ENCODE measurements at places on chromosomes 5 and 9. TPM values are rescaled to one million over a fixed set of nuclear protein-coding genes. Genes with fewer than 3 reads are reported as not detected.
A peak's percentile ranks its signal among the peaks of the same experiment; 100 is the strongest.

The CORO2A gene
- 2.1 TPM for polyA plus RNA-seq

The ZNF474 gene
- not detected for polyA plus RNA-seq

- H3K4me3 ChIP-seq, result no peak overlapping the region
- no peak overlapping the region for H3K27ac ChIP-seq
- no peak for DNase-seq
- no peaks in the 10 kb centered on the region for H3K27me3 ChIP-seq
- no peaks in the 10 kb centered on the region for H3K36me3 ChIP-seq
These were observed 15.0 kb upstream of the CEP120 start for GRCh38 chr5:123438244-123438643.

DNA sequence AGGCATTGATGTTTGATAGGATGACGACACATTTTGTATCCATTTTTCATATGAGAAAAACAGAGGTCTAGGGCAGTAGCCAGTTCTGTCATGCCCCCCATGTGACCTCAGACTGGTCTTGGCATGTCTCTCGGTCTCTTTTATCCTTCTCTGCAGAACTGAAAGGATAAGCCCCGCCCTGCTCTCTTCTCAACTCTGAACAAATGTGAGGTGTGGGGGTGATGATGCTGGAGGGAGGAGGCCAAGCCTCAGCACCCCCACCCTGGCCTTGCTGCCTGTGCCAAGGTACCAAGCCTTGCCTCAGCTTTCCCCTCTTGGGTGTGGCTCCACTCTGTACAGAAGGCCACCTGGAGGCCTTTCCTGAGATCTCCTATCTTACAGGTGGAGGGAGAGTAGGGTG, 19.5 kb upstream of the CRB2 start:
- no peak overlapping the region for H3K4me3 ChIP-seq
- H3K27me3 ChIP-seq, result no peaks in the 10 kb centered on the region
- no peak for DNase-seq
- no peak overlapping the region for H3K27ac ChIP-seq

The TRAF1 gene
- 22.8 TPM for polyA plus RNA-seq

- no peaks in the 10 kb centered on the region for H3K36me3 ChIP-seq
- no peaks in the 10 kb centered on the region for H3K4me1 ChIP-seq
- no peak overlapping the region for H3K4me3 ChIP-seq
- no peak for DNase-seq
- no peak overlapping the region for H3K27ac ChIP-seq
These were observed 110.0 kb downstream of the MTRR start for GRCh38 chr5:7978991-7979390.

DNA sequence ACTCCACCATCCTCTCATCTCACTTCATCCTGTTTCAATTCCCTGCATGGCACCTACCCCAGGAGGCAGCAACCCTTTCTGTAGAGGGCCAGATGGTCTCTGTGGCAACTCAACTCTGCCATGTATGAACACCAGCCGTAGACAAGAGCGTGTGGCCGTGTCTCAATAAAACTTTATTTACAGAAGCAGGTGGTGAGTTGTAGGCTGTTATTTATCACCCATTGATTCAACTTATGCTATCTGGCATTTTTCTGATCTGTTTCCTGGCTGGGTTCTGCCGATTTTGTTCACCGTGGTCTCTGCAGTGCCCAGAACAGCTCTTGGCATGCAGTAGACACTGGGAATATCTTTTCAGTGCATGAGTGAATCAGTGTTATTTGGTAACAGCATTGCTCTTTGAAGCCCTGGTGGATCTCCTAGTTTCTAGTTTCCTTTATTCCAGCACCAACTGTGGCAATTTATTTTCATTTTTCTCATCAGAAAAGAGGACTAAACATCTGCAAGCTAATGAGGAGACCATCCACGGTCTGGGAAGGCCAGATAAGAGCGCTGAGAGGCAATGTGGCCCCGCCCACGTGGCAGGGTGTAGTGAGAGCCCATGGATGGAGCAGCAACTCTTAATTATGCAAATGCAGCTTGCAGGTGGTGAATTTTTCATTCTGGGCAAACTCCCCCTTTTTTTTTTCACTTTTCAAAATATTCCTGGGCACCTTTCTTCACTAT, 77.9 kb downstream of the CTSL start:
- no peak overlapping the region for H3K27ac ChIP-seq
- no peaks in the 10 kb centered on the region for H3K27me3 ChIP-seq
- no peaks in the 10 kb centered on the region for H3K4me1 ChIP-seq
- H3K36me3 ChIP-seq, result no peaks in the 10 kb centered on the region
- no peak overlapping the region for H3K4me3 ChIP-seq

The GNAQ gene
- 9.6 TPM for polyA plus RNA-seq

DNA sequence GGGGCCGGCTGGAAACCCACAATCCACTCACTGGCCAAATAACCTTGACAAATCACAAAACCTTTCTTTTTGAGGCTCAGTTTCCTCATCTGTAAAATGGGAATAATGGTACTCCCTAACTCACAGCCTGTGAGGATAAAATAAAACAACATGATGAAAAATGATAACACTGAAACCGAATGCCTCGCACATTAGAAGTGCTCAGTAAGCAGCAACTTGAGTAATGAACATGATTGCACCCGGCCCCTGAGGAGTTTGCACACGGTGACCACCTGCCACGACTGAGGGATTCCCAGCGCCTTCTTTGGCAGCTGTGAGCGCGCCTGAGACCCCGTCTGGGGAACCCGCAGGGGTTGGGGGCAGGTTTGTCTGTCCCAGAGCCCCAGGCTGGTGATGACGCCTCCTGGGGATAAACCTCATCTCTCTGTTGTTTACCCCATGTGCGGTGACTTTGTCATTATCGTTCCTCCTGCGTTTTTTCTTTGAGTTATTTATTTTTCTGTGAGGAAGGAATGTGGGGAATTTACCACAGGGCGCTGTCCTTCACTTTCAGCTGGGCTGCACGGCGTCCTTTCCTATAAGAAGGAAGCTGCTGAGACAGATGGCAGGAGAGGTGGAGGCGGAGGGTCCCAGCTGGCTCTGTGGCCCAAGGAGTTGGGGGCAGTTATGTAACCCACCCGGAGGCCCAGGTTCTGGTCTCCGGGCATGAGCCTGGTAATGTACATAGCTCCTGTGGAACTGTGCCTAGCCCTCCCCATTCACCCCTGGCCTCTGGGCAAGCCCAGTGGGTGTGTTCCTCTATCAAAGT, 3.0 kb upstream of the SYNPO start:
- H3K36me3 ChIP-seq, result no peaks in the 10 kb centered on the region
- no peaks in the 10 kb centered on the region for H3K27me3 ChIP-seq
- no peak overlapping the region for H3K4me3 ChIP-seq

DNA sequence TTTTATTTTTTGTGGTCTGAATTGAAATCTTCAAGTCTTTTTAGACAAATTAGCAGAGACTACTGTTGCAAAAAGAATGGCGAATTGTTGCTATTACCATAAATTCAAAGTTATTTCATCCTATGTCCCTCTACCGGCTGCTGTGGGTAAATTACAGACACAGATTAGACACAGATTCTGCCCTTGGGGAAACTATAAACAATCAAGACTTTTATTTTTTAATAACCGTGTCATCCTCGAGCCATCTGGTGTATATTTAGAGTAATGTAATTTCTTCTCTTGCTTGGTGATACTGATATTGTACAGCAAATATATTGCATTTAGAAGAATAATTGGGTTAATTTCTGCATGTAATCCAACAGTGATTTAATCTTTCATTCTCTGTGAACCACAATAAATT, 228.0 kb upstream of the ADAMTSL1 start:
- no peak overlapping the region for H3K4me3 ChIP-seq
- H3K27ac ChIP-seq, result no peak overlapping the region
- no peak for DNase-seq

- no peaks in the 10 kb centered on the region for H3K36me3 ChIP-seq
- no peak overlapping the region for H3K27ac ChIP-seq
- no peak for DNase-seq
- no peak overlapping the region for H3K4me3 ChIP-seq
- no peaks in the 10 kb centered on the region for H3K27me3 ChIP-seq
- H3K4me1 ChIP-seq, result no peaks in the 10 kb centered on the region
These were observed 110.9 kb upstream of the ADAMTSL1 start for GRCh38 chr9:18362901-18363685.

The STPG3 gene
- not detected for polyA plus RNA-seq

GRCh38 chr5:145803112-145804004, 31.8 kb downstream of the PRELID2 start:
- DNase-seq, result no peak
- H3K27ac ChIP-seq, result no peak overlapping the region
- no peaks in the 10 kb centered on the region for H3K27me3 ChIP-seq
- H3K4me1 ChIP-seq, result no peaks in the 10 kb centered on the region
- H3K4me3 ChIP-seq, result no peak overlapping the region

DNA sequence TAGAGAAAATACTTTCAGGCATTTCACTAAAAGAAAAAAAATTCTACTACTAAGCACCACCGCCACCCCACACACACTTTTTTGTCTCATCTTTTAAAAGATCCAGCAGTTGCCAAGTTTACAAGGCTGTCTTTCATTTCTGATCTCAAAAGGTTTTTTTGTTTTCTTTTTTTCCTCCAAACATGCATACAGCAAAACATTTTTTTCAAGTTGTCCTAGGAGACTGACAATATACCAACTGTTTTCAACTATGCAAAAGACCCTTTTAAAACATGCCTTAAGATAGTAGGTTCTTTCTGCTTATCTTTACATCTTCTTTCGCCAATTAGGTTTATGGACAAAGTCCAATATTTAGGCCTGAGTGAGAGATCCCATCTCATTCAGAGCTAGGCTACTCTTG, 65.2 kb downstream of the HMHB1 start:
- DNase-seq, result no peak
- H3K4me1 ChIP-seq, result no peaks in the 10 kb centered on the region
- H3K4me3 ChIP-seq, result no peak overlapping the region
- H3K36me3 ChIP-seq, result no peaks in the 10 kb centered on the region

The SFXN1 gene
- polyA plus RNA-seq, result 5.3 TPM

The OLFML2A gene
- 0.25 TPM for polyA plus RNA-seq

GRCh38 chr5:32711681-32712480, 760 bp downstream of the NPR3 start:
- H3K27ac ChIP-seq, result no peak overlapping the region
- no peaks in the 10 kb centered on the region for H3K36me3 ChIP-seq
- peaks cover 82% of the 10 kb centered on the region for H3K27me3 ChIP-seq
- peak overlapping the region; percentile 67 for H3K4me3 ChIP-seq
- H3K4me1 ChIP-seq, result peaks cover 61% of the 10 kb centered on the region

DNA sequence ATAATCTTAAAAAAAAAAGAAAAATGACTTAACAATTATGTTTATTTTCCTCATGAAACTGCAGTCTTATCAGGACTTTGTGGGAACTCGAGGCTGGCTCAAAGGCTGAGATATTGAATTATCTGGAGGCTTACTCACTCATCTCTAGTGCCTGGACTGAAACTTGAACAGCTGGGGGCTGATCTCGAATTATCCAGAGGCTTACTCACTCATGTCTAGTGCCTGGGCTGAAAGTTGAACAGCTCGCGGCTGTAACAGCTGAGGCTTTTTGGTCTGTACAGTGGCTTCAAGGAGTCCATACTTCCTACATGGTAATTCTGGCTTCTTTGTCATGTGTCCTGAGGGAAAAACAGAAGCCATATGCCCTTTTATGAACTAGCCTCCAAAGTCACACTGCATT, 371.9 kb downstream of the CETN3 start:
- H3K4me3 ChIP-seq, result no peak overlapping the region
- H3K36me3 ChIP-seq, result no peaks in the 10 kb centered on the region
- H3K27me3 ChIP-seq, result no peaks in the 10 kb centered on the region

GRCh38 chr9:20684875-20685696, 1.0 kb downstream of the FOCAD start:
- peaks cover 15% of the 10 kb centered on the region for H3K4me1 ChIP-seq
- peak overlapping the region; percentile 89 for H3K27ac ChIP-seq
- H3K36me3 ChIP-seq, result no peaks in the 10 kb centered on the region

DNA sequence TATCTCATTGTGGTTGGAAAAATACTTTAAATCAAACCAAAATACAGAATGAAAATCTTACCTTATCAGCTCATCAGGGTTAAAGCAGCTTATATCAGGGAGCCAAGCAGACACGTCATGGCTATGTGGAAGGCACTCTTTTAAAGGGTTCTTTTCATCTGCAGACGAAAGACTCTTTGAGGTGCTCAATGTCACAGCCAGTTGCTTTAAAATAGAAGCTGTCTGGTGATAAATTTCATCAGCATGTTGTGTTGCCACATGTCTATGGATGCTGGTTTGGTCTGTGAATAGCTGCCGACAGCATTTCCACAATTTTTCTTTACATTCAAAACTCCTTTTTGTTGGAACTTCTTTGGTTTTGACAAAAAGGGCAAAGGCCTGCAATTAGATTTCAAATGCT, 7.5 kb downstream of the TSTD2 start:
- no peak overlapping the region for H3K4me3 ChIP-seq
- no peaks in the 10 kb centered on the region for H3K27me3 ChIP-seq
- H3K4me1 ChIP-seq, result no peaks in the 10 kb centered on the region
- peaks cover 17% of the 10 kb centered on the region for H3K36me3 ChIP-seq

- peak overlapping the region; percentile 58 for H3K4me3 ChIP-seq
- peak; percentile 56 for DNase-seq
- H3K27ac ChIP-seq, result peak overlapping the region; percentile 94
- H3K4me1 ChIP-seq, result peaks cover 63% of the 10 kb centered on the region
These were observed 572 bp downstream of the NR4A3 start for GRCh38 chr9:99822109-99822805.

The CXXC5 gene
- 33.7 TPM for polyA plus RNA-seq

GRCh38 chr5:98769210-98769958, 4.1 kb upstream of the RGMB start:
- peak overlapping the region; percentile 57 for H3K4me3 ChIP-seq
- peaks cover 89% of the 10 kb centered on the region for H3K27me3 ChIP-seq
- no peaks in the 10 kb centered on the region for H3K36me3 ChIP-seq
- peaks cover 48% of the 10 kb centered on the region for H3K4me1 ChIP-seq
- no peak overlapping the region for H3K27ac ChIP-seq
- peak; percentile 27 for DNase-seq

The TRPM6 gene
- polyA plus RNA-seq, result not detected

DNA sequence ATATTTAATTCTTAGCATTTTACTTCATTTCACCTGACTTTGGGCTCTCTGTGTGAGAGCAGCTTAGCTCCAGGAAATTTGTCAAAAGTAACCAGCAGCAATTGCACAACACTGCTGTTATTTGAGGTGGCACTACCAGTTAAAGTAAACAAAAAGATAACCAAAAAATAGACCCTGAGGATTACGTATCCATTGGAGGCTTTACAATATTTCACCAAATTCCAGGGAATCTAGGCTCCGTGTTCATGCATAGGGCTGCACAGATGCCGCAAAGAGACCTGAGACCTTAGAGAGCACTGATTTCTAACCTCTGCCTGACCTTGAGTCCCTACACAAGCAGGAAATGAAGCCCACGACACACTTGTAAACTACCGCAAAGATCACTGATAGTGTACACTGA, 1392.7 kb upstream of the CDH6 start:
- no peaks in the 10 kb centered on the region for H3K27me3 ChIP-seq
- H3K27ac ChIP-seq, result no peak overlapping the region
- H3K4me3 ChIP-seq, result no peak overlapping the region

The NOP16 gene
- polyA plus RNA-seq, result 23.4 TPM

- no peak overlapping the region for H3K4me3 ChIP-seq
- no peak overlapping the region for H3K27ac ChIP-seq
- no peaks in the 10 kb centered on the region for H3K4me1 ChIP-seq
- no peaks in the 10 kb centered on the region for H3K36me3 ChIP-seq
- no peaks in the 10 kb centered on the region for H3K27me3 ChIP-seq
These were observed 39.3 kb downstream of the RAI14 start for GRCh38 chr5:34695275-34696027.
